Mesothelial cell of epicardium (in vitro differentiated cells): ENCODE measurements at places on chromosomes 6 and 20.

- DNase-seq = no peak
Measured at GRCh38 chr6:143620447-143620846, 57.3 kb upstream of the PHACTR2 start.

DNA sequence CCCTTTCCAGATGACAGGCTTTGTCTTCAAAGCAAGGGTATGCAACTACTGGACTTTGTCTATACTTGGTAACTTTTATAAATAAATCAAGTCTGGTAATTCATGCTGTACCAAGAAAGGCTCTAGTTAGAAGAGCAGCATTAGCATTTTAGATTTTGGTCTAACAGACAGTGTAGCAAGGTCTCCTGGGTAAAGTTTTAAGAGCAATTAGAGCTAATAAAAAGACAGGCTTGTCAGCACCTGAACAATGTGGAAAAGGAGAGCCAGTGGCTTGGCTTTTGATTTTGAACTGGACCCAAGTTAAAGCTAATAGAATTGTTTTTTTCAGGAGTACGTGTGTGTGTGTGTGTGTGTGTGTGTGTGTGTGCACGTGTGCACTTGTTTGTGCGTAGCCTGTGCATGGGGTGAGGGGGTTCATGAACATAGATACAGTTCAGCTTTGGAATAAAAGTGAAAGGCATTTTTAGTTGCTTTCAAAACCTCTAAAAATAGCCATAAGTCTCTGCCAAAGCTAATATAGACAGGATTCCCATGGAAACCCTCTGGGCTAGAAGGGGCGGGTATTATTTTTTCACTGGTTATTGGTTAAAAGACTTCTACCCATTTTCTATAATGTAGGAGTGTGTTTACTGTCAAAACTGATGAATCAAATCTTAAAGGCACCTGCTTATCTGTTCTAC lies 138.4 kb downstream of the KCNQ5 start:
- DNase-seq = no peak

DNA sequence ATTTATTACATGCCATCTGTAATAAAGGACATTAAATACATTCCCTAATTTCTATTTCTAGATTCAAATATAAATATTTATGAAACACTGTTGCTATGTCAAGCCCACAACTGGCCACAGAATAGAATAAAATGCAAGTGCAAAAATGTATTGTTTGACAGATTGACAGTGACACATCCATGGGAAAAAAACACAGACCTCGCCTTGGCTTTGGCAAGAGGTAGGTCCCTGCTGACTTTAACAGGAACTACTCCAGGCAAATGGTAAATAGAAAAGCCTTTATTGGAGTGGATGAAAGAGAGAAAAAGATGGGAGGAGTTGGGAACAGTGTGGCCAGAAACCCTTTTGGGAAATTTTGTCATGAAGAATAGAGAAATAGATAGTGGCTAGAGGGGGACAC lies 622.9 kb downstream of the UTRN start:
- no peak for DNase-seq

DNA sequence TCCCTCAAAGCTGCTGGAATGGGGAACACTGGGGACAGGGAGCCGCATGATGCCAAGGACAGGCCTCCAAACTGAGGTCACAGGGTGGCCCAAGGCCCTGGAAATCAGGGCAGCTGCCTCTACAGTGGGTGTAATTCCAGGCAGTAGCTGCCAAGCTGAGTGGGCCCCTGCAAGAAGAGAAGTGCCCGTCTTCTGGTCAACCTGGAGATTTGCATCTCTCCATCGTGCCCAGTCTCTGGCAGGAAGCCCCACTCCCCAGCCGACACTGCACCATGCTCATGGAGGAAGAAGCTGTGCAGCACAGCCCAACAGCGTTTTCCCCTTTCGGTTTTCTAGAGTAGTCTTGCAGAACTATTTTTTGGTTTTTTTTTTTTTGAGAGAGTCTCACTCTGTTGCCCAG lies 2.2 kb upstream of the FAM209A start:
- no peak for DNase-seq

DNA sequence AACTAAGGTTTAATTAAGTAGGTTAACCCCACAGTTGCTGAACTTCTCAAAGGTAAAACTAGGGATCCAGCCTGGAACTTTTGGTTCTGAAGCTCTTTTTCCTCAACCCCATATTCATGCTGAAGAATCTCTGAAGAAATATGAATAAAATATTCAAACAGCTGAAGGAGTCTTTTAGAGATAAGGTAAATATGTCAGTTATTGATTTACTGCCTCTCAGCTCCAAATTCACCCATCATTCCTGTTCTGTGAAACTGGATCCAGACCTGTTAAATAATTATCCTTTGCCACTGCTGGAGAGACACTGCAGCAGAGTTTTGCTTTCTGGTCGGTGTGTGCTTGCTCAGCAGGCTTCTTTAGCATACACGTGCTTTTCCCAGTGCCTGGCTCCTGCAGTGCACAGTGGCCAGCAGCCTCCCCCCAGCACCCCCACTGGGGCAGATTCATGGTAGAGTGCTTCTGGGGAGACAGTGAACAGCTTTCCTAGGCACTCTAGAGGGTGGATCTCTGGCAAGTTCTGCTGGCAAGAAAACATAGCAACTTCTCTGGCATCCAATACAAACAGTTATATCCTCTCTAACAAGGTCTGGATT lies 62.0 kb upstream of the BCLAF1 start:
- no peak for DNase-seq
